ENCODE measurements at places on chromosomes 4 and X.

DNA sequence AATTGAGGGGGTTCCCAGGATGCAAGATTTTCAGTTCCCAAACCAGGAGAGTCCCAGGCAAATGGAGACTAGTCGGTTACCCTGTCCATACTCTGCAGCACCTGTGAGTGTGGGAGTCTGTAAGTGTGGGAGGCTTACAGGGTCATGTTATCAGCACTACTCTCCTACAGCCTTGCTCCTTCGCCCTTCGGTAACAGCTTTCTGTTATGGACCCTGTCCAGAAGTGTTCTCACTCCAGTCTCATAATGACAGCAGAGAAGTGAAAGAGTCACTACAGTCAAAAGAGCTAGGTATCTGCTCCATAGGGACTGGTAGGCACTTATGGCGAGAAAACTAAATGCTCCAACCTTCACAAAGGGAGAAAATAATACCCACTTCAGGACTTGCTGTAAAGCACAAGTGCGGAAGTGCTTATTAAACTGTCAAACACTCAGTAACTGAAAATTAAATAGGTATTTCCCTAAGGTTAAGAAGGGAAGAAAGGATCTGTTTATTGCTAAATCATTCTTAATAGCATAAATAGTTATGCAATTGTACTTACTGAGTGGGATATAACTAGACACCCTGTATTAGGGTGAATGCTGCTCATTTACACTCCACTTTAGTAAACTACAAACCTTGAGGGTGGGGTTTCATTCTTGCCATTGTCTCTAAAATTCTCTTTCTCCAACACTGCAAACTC is 2.7 kb upstream of the ADH7 start:
- no peak for DNase-seq

- no peak for DNase-seq
Measured at GRCh38 chr4:142440093-142440492, 406.0 kb downstream of the INPP4B start.

- peak; percentile 79 for DNase-seq
Measured at GRCh38 chr4:99323756-99324155, 2.6 kb upstream of the ADH1B start.

GRCh38 chr4:39227906-39228305 is 45.6 kb downstream of the WDR19 start:
- DNase-seq: no peak

DNA sequence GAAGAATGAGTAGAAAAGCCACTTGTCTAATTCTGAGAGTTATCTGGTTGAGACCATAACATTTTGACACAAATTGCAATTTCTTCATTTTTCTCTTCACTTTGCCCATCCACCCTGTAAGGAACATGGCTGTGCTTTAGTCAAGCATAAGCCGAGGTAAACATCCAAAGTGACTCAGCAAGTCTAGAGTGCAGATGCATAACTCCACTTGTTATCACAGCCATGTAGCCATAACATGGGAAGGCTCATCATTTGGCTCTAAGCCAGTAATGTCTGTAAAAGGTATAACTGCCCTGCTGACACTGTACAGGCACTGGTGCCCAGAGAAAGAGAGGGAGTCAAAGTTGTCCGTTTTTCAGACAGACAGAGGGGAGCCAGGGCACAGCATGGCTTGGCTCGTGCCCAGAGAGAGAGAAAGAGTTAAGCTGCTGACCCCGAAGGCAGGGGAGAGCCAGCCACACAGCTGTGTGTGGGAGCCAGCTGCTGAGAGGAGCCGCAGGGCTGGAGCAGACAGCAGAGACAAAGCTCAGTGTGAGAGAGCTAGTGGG is 76.9 kb upstream of the EXOC1L start:
- DNase-seq: no peak

GRCh38 chr4:40722576-40723161 is 27.1 kb upstream of the NSUN7 start:
- DNase-seq: no peak

GRCh38 chrX:23435108-23435507 is 100.5 kb downstream of the PTCHD1 start:
- no peak for DNase-seq

DNA sequence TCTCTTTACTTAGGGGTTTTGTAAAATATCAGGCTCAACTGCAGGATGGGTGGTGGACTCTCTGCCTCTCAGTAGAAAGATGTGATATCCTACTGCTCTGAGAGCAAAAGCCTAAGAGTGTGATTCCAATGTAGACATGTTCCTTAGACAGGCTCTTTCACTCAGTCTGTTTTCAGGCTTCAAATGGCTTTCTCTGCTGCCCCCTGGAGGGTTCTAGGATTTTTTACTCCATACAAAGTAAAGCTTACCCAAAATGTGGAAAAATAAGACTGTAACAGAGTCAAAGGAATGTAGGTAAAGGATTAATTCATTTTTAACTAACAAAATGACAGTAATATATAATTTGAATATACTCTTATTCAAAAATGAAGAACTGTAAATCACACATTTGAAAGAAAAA is 32.1 kb downstream of the ZGRF1 start:
- DNase-seq: no peak

DNA sequence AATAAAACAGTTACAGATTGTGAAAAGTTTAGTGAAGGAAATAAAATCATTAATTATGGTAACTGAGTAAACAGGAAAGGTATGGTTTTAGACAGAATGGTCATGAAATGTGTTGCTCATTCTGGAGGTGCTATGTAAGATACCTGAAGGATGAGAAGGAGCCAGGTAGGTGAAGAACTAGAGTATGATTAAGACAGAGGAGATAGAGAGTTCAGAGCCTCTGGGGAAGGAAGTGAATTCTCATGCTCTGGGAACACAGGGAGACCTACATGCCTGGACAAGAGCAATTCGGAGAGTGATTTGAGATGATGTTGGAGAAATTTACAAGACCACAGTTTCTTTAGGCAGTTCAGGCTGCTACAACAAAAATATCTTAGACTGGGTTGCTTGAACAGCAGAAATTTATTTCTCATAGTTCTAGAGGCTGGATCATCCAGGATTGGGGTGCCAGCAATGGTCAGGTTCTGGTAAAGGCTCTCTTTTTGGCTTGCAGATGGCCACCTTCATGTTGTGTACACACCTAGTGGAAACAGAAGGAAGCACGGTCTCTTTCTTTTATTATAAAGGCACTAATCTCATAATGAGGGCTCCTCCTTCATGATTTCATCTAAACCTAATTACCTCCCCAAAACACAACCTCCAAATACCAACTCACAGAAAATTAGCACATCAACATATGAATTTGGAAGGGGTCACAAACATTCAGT is 1416.1 kb downstream of the PCDH7 start:
- DNase-seq: no peak

- no peak for DNase-seq
Measured at GRCh38 chr4:53050361-53050774, 188.3 kb downstream of the RASL11B start.

DNA sequence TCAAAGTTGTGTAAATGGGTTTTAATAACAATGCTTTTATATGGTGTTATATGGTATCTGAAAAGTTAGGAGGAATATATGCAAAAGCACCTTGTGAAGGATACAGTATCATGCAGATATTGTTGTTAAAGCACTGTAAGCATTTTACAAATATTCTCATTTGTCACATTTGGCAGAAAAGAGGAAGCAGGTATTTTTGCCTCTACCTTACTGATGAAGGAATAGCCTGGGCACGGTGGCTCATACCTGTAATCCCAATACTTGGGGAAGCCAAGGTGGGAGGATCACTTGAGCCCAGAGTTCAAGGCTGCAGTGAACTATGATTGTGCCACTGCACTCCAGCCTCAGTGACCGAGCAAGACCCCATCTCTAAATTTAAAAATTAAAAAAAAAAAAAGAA is 12.2 kb upstream of the GDPD2 start:
- DNase-seq: no peak

DNA sequence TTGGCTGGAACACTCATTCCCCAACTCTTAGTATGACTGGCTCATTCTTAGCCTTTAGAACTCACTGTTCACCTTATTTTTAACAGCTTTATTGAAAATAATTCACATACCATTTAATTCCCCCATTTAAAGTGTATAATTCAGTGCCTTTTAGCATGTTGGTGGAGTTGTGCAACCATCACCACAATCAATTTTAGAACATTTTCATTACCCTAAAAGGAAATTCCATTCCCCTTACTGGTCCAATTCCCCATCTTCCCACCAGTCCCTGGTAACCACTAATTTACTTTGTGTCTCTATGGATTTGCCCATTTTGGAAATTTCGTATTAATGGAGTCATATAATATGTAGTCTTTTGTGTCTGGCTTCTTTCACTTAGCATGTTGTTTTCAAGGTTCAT is 19.7 kb downstream of the NHSL2 start:
- DNase-seq: no peak

GRCh38 chrX:151019856-151020255 is 36.7 kb downstream of the HMGB3 start:
- DNase-seq: no peak

- DNase-seq: no peak
Measured at GRCh38 chr4:87101543-87102199, 118.7 kb downstream of the KLHL8 start.

DNA sequence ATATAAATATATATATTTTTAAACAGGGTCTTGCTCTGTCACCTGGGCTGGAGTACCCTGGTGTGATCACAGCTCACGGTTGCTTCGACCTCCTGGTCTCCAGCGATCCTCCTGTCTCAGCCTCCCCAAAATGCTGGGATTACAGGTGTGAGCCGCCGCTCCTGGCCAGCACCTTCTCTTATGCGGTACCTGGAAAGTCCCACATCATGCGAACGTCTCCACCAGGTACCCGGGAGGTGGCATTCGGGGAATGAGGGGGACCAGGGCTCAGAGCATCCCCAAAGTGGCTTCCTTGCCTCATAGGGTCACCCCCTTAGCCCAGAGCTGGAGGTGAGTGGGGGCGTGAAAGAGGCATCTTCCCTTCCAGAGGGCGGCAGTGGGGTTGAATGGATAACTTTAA is 84.0 kb upstream of the PPP2R3B start:
- DNase-seq: no peak

DNA sequence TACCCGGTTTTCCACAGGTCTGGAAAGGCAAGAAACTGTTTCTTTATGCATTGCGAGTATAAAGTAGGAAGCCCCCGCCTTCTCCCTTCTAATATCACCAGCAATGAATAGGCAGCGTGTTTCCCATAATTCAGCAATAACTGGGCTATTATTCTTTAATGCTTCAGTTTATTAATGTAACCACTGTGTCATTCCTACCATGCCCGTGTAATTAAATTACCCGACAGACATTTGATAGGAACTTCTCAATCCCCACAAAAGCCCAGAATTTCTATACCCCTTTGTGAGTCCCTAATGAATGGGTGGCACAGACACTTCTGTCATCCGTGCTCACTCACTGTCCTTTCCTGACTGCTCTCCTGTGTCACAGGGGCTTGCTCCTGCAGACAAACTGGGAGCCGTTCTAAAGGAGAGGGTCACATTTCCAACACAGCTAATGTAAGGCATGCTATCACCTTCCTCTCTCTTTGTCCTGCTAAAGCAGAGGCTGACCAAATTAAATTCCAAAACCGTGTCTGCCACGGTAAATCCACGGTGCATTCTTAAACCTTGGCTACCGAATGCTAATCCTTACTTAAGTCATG is 108.5 kb upstream of the MID1 start:
- DNase-seq: no peak

- no peak for DNase-seq
Measured at GRCh38 chrX:70013466-70014381, 36.0 kb downstream of the AWAT2 start.

- no peak for DNase-seq
Measured at GRCh38 chr4:84583876-84584380, 1.0 kb downstream of the CDS1 start.

GRCh38 chr4:90317785-90318184 is 190.6 kb downstream of the CCSER1 start:
- no peak for DNase-seq

- DNase-seq: no peak
Measured at GRCh38 chrX:72079607-72080006, 52.1 kb downstream of the RTL5 start.
